ENCODE measurements at places on chromosomes 7 and 10.

DNA sequence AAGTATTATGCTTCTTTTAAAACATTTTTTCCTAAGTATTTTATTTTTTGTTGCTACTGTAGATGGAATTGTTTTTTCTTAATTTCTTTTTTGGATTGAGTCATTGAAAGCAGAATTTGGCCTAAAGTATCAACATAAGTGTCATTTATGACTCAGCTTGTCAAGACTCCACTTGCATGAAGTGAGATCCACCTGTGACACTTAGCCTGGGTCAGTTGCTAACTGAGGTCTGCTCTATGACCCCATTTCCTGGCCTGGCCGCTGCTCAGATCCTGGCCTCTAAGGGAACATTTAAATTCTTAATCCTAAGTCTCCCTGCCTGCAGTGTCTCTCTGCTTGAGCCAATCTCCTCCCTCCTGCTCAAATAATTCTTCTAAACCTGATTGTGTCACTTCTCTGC lies 35.5 kb downstream of the TMEM270 start:
- no peak for DNase-seq

GRCh38 chr7:128883622-128884448 lies 21.2 kb downstream of the ATP6V1F start:
- peak; percentile 80 for DNase-seq

DNA sequence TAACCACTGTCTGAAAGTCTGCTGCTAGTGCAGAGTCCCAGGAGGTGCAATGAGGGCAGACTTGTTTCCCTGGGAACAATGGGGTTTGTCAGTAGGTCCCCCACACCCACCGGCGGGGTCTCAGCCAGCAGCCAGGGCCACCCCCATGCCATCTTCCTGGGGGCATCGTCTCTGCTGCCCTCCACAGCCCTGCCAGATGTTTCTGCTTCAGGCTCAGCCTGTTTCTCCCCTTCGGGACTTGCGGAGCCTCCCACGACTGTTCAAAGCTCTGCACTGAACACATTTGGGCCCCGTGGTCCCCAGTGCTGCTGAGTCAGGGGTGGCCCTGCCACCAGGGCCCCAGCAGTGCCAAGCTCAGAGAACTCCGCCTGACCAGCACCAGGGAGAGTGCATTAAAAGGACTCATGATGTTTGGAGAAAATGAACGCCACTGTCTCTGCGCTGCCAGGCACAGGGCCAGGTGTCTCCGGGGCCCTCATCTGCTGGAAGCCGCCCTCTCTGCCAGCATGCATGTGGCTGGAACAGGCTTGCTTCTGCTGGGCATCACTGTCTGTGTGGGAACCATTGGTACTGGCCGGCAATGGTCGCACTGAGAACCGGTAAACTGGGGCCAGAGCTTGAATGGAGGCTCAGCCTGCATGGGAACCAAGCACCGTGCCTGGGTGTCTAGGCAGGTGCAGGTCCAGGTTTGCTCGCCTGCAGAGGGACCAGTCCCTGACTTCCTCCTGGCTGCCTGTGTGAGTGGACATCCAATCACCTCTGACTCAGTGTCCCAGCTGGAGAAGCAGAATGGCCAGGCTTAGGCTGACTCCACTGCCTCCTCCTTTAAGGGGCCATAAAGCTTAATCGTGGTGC lies 345.1 kb downstream of the GLRX3 start:
- DNase-seq, result no peak

DNA sequence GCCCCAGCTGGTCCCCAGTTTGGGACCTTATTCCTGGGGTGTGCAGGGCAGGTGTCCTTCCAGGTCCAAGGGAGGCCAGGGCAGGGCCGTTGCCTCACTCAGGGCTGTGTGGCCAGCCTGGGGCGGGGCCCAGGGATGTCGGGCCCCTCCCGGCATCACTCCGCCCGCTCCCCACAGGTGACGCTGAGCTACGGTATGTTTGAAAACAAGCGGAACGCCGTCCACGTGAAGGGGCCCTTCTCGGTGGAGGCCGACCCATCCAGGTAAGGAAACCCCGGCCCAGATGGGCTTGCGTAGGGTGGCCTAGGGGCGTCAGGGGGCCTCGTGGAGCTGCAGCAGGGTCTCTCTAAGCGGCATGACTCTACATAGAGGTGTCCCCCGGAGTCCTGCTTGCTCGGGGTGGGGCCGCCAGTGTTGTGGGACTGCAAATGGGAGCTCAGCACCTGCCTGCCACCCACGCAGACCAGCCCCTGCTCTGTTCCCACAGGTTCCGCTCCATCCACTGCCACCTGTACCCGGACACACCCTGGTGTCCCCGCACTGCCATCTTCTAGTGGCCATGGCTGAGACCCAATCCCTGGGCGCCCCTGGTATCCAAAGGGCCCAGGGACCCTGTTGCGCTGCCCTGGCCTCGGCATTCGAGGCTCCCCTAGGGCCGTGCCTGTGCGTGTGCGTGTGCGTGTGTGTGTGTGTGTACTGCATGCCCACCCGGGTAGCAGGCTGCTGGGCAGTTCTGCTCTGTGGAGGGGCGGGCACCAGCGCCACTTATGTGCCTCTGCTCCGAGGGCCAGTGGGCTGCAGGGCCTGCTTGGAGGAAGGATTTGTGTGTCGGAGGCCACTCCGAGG lies 7.3 kb downstream of the LFNG start:
- DNase-seq, result no peak

DNA sequence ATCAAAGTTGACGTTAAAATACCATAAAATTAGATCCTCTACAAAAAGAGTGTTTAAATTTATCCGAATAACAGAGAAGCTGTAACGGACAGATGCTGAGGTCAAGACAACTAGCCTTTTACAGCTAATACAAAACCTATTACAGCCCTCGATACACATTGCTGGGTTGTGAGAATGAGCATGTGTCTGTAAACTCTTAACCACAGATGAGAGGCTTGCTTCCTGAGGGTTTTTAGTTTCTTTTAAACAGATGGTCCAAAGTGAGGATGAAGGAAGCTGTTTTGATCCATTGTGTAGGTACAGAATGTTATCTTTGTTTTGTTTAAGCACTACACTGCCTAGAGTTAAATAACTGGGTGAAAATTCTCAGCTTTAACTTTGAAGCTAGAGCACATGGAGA lies 578.2 kb downstream of the PARD3 start:
- no peak for DNase-seq

DNA sequence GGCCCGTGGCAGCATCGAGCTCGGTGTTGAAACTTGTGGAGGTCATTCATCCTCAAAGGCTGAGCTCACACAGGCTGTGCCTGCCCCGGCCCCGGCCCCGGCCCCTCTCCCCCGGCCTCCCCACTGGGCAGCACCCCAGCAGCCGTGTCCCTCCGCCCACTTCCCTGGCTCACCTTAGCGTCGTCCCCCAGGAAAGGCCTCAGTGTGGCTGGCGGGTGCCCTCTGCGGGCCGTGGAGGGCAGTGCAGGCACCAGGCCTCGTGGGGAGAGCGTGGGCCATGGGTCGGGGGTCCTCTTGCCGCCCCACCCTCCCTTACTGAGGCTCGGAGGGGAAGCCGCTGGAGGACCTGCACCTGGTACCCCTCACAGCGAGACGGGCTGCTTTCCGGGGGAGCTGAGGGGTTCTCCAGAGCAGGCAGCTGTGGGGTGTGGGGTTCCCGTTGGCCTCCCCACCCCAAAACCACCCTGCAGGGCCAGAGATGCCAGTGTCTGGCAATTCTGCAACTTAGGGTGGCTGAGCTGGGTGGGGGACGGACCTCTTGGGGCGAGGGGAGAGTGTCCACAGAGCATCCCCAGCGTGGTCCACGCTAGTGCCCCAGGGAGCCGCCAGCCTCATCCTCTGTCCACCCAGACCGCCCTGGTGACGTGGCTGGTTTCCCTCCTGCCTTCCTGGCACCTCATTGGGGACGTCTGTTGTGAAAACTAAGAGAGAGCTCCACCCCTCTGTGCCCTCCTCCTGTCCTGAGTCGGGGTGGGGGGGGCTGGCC lies 44.2 kb upstream of the DPYSL4 start:
- DNase-seq, result peak; percentile 63

- peak; percentile 93 for DNase-seq
Measured at GRCh38 chr7:6008668-6009611, at the start of the genes AIMP2 and PMS2. Gene AIMP2, plus strand, starts transcription at chr7:6009272. Its CDS starts 92 bp downstream, at chr7:6009364. Gene PMS2, minus strand, starts transcription at chr7:6009049. Its CDS starts 30 bp downstream, at chr7:6009019.

- DNase-seq, result no peak
Measured at GRCh38 chr7:47739891-47740290, 158.0 kb upstream of the TNS3 start.

DNA sequence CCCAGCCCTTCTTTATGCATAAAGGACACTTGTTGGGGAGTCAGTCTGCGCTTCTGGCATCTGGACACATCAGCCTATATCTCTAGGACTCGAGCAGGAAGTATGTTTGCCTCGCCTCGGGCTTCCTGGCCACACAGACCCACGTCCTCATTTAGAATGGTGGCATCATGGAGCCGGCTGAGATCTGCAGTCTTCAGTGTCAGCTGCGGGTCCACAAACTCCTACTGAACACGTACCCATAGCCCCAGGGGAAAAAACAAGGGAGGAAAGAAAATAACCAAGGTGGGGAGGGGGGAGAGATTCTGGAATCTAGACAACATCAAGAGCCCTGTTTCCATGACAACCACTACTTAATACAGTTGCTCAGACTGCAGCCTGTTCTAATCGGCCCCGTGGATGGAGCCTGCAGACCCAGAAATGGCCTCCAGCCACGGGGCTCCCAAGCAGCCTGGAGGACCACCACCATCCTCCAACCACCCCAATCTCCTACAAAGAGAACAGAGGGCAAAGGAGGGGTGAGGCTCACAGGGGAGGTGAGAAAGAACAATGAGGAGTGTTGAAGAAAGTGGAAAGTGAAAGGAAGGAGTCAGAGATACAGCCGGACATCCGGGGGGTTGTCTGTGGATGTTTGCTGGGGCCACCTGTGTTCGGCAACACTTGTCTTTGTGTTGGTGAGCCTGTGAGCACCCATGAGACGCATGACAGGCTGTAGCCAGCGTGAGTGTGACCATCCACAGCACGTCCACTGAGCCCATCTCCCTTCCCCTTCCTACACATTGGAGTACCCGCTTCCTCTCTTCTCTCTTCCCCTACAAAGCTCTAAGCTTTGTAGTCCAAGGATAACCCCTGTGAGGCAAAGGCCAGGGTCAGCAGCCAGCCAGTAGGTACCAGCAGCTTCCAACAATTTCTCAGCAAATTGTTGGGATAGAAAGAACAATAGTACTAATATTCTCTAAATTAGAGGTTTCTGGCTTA lies 141.0 kb downstream of the PLXNA4 start:
- no peak for DNase-seq

DNA sequence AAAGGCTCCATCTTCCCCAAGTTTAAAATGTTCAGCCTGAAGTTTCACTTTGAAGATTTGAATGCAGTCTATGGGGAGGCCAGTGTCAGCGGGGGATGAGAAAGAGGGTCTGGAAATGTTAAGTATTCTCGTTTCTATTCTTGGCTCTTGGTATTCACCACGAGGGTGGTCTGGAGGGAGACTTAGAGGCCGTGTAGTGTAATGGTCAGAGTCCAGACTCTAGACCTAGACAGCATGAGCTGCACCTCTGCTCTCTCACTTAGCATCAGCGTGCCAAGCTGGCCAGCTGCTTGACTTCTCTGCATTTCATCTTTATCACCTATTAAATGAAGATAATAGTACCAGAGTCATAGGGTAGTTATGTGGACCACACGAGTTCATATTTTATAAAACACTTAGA lies 57.9 kb downstream of the MKX start:
- DNase-seq, result no peak

GRCh38 chr7:79406371-79406770 lies 47.1 kb downstream of the MAGI2 start:
- DNase-seq, result no peak

DNA sequence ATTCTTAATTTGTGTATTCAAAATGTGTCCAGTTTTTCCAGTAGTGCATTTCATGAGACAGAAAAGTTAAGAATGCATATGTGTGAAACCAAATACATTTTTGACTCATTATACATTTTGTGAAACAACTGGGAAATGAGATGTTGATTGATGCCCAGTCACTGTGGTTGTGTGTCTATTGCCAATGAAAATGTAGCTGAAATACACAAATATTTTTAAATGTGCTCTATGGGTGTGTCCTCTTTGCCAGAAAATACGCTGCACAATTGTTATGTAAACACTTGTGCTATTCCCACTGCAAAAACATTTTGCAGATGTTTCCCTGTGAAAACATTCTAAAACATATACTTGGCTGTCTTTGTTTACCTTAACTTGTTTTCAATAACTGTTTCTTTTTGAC lies 395.2 kb downstream of the TFEC start:
- DNase-seq, result no peak

DNA sequence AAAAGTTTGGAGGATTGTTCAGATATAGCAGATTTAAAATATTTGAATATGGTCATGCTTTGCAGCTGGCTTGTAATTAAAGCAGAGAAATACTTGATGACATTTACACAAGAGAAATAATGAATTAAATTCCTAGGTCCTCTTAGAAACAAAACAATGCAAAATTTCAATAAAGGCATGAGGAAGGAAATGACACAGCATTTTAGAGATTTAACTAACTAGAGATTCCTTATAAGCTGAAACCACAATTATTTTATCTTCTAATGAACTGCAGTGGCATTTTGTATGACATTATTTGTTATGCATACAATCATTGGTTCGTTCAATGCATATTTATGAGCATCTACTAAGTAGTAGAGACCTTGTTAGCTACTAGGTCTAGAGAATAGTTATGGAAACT lies 490.9 kb downstream of the ZWINT start:
- DNase-seq, result no peak

- peak; percentile 58 for DNase-seq
Measured at GRCh38 chr7:27158436-27159265, 2.2 kb upstream of the HOXA7 start.

GRCh38 chr7:24492576-24492975 lies 80.7 kb upstream of the PALS2 start:
- no peak for DNase-seq

DNA sequence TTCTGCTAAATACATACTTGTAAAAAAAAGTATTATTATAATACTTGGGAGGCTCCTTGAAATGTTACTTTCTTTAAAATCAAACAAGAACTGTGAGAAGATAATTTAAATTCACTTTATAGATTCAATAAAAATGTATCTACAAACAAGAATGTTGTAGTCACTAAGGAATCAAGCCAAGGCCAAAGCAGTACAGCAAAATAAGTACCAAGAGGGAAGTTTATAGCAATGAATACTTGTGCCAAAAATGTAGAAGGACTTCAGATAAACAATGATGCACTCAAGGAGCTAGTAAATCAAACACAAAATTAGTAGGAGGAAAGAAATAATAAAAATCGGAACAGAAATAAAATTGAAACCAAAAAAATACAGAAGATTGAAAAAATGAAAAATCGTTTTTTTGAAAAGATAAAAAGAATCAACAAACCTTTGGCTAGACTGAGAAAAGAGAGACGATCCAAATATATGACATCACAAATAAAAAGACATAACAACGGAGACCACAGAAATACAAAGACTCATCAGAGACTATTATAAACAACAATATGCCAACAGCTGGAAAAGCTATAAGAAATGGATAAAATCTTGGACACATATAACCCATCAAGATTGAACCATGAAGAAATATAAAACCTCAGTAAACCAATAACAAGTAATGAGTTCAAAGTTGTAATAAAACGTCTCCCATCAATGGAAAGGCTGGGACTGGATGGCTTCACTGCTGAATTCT lies 286.0 kb upstream of the TMEM229A start:
- no peak for DNase-seq

- peak; percentile 87 for DNase-seq
Measured at GRCh38 chr10:71860243-71861029, 9.4 kb upstream of the PSAP start.

GRCh38 chr10:13298748-13299436 lies 972 bp downstream of the PHYH start:
- no peak for DNase-seq
